AG04449 (cell line): ENCODE measurements at places on chromosomes 7 and 10.

DNA sequence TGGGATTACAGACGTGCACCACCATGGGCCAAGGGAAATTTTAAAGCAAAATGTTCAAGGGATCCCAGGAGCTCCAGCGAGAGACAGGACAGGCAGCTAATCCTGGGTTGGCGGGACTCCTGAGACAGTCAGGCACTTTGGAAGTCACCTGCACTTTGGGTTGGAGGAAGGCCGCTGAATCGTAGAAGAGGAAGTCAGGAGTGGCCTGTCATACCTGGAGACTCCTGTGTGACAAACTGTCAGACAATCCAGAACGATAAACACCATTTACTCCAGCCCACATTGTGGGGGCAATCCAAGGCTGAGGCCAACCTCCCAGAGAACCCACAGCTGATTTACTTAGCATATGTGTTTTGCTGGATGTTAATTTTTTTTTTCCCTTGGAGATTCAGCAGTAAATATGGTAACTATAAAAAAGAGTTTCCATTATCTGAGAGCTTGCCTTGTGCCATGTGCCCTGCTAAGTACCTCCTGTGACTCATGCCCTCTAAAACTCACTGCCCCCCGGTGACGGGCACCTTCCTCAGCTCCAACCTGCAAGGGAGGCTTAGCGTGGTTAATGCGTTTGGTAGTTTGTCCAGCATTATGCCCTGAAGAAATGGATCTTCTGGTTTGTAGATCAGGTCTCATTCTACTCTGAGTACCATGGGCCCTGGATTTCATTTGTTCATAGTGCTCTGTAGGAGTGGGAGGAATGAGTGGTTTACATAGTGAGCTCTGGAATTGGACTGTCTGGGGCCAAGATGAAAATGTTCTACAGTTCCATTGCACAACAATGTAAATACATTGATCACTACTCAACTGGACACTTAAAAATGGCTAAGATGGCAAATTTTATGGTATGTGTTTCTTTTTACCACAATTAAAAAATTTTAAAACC, 50.9 kb downstream of the ICA1 start:
- no peak for DNase-seq

- DNase-seq, result no peak
These were observed 100.5 kb upstream of the ZNF32 start for GRCh38 chr10:43749145-43749576.

DNA sequence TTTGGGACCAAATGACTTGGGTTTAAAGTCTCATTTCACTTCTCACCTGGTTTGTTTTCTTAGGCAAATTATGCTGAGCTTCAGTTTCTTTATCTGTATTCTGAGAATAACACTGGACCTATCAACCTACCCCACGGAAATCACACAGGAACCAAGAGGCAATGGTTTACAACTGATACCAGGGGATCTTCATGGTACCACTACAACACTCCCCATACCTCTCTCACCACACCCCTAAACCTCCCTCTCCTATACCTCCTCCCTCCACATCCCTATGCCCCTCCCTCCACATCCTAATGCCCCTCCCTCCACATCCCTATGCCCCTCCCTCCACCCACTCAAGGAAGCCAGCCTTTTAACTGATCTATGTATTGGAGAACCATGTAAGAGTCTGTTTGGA, 9.9 kb downstream of the FAM204A start:
- no peak for DNase-seq

- no peak for DNase-seq
These were observed 104.3 kb downstream of the BBS9 start for GRCh38 chr7:33233659-33234058.

GRCh38 chr7:40205992-40206391, 71.2 kb downstream of the SUGCT start:
- DNase-seq, result no peak

DNA sequence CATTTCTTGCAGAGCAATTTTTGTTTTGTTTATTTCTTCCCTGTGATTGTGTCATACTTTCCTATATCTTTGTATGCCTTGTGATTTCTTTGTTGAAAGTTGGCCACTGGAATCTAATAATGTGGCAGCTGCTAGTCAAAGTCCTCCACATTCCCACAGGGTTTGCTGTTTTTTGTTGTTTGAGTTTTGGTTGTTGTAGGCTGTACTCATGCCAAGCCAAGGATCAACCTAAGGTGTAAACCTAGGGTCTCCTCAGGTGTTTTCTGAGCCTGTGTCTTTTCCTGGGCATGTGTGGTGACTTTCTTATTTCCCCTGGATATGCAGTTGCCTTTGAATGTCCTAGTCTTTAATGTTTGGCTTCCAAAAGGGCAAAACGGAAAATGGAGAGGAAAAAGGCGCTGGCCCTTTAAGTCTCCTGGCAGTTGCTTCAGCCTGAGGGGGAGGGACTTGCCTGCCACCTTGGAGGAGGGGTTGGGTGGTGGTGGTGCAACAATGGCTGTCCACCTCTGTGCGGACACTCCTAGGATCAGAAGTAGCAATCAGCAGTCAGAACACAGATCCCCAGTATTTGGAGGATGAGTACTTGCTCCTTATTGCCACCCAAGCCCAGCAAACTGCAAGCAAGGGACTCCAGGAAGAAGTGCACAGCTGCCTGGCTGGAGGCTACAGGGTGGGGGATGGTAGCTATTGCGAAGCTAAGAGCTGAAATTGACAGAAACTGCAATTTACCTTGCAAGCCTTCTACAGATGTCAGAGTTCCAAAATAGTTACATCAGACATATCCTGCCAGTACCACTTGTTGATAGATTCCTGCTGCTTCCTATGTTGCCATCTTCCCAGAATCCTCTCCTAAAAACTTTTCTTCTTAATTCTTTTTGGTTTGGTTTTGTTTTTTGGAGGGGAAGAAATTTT, 5.6 kb upstream of the ZNF518A start:
- no peak for DNase-seq

- no peak for DNase-seq
These were observed 1.0 kb downstream of the SEPHS1 start for GRCh38 chr10:13347043-13347499.
